Stimulated activated CD8-positive, alpha-beta memory T cell treated with anti-CD3 and anti-CD28 coated beads, Interleukin-15, amount 100 ng/mL, for 48 hours (primary cell): ENCODE measurements at places on chromosomes 16 and 17.

DNA sequence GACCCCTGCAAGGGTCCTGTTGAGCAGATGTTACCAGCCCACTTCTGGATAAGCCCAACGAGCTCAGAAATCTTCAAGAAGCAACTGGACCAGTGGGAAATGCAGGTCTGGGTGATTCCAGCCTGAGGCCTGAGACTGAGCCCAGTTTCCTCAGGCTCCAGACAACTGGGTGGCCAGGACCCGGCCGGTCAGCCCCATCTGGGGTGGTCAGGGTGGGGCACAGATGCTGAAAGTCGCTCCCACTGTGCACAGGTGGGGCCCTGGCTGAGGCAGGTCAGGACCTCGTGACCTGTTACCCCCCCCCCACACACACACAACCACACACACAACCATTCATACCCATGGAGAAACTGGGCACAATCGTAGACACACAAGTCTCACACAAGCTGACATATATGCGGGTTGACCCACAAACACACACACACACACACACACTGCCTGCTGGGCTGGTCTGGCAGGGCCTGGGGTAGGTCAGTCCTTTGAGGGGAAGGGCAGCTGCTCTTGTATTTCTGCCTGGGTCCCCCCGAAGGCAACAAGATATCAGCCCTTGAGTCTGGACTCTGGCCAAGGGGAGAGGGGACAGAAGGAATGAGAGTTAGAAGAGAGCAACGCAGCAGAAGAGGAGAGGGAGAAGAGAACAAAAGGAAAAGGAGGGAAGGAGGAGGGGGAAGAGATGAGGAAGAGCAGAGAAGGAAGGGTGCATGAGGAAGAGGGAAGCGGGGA is 99.0 kb upstream of the CDH5 start:
- DNase-seq = no peak

DNA sequence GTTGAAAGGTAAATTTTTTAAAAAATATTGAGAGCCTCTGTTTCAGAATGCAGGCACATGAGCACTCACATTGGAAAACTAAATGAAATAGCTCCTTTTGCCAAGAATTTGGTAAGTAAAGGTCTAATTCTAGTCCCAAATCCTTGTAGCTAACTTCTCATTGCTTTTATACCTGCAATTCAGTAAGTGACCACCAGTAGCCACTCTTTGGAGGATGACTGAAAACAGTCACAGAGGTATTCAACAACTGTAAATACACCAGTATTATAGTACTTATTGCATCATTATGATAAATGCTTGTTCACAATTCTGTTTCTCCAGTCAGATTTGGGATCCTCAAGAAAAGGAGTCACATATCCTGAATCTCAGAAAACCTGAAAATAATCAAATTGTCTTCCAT is 562.4 kb upstream of the CDH11 start:
- no peak for DNase-seq

DNA sequence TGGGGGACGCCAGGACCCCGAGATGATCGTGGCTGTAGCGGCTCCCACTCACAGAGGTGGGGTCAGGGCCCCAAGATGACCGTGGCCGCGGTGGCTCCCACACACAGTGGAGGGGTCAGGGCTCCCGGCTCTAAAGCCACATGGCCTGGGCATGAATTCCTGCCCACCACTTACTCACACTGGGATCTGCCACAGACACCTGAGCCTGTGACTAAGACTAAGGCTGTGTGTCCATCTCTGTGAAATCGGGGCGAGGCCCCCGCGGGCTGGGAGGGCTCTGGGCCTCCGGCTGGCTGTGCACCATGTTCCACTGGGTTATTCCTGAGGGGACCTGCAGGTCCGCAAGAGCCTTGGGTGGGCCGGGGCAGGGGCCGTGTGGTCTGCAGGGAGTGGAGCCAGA is 18.5 kb downstream of the ZFPM1 start:
- DNase-seq = no peak

DNA sequence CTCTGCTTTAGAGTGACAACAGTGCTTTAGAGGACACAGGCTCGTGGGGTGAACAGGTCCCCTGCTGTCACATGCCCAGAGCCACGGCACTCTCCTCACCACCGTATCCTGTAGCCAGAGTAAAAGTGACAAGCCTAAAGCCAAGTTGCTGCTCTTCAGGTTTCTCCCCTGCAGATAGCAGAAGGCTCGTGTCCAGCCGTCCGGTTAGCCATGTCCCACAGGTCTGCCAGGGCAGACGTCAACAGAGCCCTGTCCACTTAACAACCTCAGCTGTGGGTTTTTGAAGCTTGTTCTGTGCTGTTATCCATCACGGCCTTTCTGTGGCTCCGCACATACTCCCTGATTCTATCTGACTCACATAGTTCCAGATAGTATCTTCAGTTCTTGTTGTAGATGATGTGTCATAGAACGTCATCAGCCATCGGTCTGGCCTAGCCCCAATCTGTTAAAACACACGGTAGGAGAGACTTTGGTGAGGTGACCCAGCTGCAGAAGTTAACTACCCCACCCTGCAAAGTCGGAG is 100.7 kb downstream of the SOCS1 start:
- no peak for DNase-seq

GRCh38 chr17:38429476-38430100 is 1.3 kb downstream of the ARHGAP23 start:
- DNase-seq = no peak

DNA sequence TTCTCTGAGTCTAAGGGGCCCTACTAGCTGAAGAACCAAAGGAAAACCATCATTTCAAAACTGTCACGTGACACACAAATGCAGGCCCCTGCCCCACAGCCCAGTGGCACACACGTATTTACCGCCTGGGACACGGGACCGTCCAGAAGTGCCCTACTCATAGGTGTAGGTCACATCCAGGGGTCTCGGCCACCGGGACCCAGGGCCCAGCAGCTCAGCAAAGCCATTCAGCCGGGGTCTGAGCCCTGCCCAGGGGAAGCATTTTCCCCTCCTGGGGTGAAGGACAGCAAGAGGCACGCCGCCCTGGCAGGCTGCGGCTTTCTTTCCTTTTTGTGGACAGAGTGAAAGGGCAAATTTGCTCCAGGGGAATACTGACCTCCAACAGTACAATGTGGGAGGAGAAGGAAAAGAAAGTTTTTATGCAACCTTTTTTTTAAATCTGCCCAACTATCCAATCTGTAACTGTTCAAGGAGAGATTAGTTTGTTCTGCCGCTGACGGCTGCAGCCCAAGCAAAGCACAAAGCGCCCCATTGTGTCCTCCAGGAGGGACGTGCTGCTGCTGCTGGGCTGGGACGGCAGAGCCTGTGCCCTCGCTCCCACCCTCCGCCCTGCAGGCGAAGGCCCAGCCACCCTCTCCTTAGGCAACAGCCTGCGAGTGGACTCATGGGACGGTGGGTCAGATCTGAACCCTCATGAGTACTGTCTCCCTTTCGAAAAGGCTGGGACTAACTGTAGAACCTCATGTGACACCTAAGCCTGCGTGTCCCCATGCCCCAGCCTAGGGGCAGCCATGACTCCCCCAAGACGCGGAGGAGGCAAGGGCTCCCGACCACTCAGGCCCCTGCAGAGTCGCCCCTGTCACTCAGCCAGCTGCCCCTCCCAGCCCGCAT is 21.3 kb downstream of the SLC7A5 start:
- DNase-seq = no peak

DNA sequence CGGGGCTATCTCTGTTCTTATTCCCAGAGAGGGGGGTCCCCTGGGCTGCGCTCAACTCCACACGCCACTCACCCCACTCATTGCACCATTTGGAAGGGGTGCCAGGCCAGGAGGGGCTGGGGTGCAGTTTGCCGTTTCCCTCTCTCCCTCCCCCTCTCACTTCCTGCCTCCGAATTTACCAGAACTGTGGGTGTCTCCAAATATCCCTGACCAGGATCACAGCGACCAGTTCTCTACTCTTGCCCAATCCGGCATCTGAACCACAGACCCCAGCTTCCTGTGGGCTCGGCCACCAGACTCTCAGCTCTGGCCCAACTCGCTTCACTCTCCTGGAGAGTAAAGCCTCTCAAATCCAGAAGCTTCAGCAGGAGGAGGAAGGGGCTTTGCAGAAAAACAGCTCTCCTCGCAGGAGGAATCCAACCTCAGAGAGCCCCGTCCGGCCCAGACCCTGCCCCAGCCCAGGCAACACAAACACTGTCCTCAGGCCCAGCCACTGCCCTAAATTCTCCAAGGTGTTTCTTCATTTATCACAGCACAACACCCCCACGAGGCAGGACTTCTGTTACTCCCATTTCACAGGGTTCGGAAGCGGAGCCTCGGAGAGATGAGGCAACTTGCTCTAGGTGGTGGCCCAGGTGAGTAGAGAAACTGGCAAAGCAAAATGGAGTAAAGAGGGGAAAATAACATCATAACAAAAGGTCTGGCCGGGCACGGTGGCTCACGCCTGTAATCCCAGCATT is 423 bp upstream of the ASGR2 start:
- no peak for DNase-seq

DNA sequence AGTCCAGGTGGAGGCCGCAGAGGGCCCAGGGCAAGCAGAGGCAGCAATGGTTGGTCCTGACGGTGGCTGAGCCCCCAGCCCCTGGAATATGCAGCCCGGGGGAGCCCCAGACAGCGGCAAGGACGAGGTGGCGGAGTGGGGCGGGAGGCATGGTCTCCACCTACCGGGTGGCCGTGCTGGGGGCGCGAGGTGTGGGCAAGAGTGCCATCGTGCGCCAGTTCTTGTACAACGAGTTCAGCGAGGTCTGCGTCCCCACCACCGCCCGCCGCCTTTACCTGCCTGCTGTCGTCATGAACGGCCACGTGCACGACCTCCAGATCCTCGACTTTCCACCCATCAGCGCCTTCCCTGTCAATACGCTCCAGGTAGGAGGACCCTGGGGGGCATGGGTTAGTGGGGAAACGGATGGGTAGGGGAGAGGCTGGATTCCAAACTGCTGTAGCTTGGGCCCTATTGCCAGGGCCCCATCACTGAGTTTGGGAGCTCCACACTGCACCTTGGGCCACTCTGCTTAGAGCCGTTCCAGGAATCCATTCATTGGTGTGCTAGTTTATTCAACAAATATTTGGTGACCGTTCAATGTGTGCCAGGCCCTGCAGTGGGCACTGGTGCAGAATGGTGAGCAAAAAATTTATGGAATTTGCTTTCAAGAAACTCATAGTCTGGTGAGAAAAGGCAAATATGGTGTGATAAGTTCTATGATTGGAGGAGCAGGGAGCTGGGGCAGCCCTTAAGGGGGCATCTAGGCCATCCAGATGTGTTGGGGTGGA is 3.8 kb downstream of the RASL10B start:
- no peak for DNase-seq

- no peak for DNase-seq
Measured at GRCh38 chr16:82384017-82384416, 214.0 kb upstream of the MPHOSPH6 start.

- DNase-seq = no peak
Measured at GRCh38 chr16:70490261-70490660, 33.1 kb downstream of the COG4 start.

GRCh38 chr16:50285406-50286003 is 19.2 kb downstream of the ADCY7 start:
- DNase-seq = no peak

DNA sequence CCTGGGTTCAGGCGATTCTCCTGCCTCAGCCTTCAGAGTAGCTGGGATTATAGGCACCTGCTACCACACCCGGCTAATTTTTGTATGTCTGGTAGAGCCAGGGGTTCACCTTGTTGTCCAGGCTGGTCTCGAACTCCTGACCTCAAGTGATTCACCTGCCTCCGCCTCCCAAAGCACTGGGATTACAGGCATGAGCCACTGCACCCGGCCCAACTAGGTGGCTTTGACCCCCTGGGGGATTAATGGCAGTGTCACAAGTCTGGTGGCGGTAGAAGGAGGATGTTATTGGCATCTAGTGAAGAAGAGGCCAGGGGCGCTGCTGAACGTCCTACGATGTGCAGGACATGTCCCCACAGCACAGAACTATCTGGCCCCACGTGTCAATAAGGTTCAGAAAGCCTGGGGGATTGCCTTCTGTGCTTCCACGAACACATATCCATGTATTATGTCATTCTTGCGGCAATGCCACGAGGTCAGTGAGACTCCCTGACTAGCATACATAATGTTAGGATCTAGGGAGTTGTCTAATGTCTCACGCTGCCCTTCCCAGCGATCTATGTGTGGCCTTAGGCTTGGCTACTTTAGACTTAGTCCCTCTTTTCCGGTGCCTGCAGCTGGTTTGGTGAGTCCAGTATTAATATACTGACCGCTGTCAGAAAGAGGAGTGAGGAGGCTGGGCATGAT is 75.8 kb downstream of the ABCC6 start:
- DNase-seq = no peak

GRCh38 chr17:78999056-78999768 is 10.4 kb downstream of the CANT1 start:
- no peak for DNase-seq

GRCh38 chr17:2889256-2889655 is 93.0 kb downstream of the RAP1GAP2 start:
- DNase-seq = no peak

- no peak for DNase-seq
Measured at GRCh38 chr17:39219647-39220154, 6.0 kb downstream of the STAC2 start.
